ENCODE measurements at places on chromosomes 3 and 15. TPM values are rescaled to one million over a fixed set of nuclear protein-coding genes. Genes with fewer than 3 reads are reported as not detected.

The HTR3E gene
- total RNA-seq, result not detected

The PSTPIP1 gene
- total RNA-seq, result 94.2 TPM

The SLC2A2 gene
- total RNA-seq, result not detected

The PLA1A gene
- not detected for total RNA-seq

The RTP1 gene
- total RNA-seq, result not detected

The CASR gene
- not detected for total RNA-seq

The ADAMTSL3 gene
- total RNA-seq, result not detected

The ECE2 gene
- total RNA-seq, result not detected

The ONECUT1 gene
- not detected for total RNA-seq

The SLC22A13 gene
- total RNA-seq, result not detected

The WNT7A gene
- total RNA-seq, result 0.10 TPM

The IGDCC3 gene
- total RNA-seq, result not detected

The FGF12 gene
- total RNA-seq, result not detected

The MCTP2 gene
- 35.1 TPM for total RNA-seq

The THAP10 gene
- total RNA-seq, result not detected
